Transverse colon (tissue), 4 donors: ENCODE measurements at places on chromosomes 5 and 9. TPM values are rescaled to one million over a fixed set of nuclear protein-coding genes. Genes with fewer than 3 reads are reported as not detected.

DNA sequence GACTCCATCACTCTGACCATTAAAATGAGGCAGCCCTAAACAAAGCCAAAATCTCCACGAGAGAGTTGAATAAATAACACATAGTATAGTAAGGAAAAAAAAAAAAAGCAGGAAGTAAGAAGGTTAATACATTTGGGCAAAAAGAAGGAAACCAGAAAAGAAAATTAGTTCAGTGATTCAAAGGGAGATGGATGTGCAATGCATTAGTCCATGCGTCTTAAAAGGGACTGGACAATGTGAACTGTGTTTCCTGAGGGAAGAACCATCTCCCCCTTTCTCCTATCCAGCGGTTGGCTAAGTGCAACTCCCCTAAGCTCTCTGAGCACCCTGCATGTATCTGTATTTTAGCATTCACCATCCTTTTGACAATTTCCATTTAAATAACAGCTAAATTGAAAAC is 1.4 kb downstream of the ANKRA2 start:
- no peak for DNase-seq

DNA sequence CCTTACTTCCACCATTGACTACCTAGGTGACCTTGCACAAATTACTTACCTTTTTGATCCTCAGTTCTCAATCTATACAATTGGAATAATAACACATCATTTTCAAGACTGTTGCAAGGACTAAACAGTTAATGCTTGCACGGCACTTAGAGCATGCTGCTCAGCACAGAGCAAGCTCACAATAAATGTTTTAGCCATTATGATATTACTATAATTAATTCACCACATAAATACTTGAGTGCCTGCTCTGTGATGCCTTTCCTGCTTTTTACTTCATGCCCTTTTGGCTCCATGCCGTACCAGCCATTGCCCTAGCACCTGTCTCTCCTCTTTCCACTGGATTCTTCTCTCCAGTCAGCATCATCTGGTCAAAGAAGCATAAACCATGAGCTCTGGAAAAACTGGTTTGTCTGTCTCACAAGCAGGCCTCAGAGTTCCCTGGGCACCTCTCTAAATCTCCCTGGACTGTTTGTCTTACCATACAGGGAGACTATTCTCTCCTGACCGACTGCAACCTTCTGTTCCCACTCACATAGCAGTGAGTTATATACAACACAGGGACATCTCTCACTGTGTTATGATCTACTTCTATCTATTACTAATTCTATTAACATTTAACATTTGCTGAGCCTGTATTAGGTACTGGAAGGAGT is 260.4 kb upstream of the ADRA1B start:
- no peak for DNase-seq

- DNase-seq, result no peak
Measured at GRCh38 chr9:79371301-79371700, 200.5 kb upstream of the TLE4 start.

GRCh38 chr5:133316346-133317343 is 264.8 kb downstream of the HSPA4 start:
- no peak for DNase-seq

DNA sequence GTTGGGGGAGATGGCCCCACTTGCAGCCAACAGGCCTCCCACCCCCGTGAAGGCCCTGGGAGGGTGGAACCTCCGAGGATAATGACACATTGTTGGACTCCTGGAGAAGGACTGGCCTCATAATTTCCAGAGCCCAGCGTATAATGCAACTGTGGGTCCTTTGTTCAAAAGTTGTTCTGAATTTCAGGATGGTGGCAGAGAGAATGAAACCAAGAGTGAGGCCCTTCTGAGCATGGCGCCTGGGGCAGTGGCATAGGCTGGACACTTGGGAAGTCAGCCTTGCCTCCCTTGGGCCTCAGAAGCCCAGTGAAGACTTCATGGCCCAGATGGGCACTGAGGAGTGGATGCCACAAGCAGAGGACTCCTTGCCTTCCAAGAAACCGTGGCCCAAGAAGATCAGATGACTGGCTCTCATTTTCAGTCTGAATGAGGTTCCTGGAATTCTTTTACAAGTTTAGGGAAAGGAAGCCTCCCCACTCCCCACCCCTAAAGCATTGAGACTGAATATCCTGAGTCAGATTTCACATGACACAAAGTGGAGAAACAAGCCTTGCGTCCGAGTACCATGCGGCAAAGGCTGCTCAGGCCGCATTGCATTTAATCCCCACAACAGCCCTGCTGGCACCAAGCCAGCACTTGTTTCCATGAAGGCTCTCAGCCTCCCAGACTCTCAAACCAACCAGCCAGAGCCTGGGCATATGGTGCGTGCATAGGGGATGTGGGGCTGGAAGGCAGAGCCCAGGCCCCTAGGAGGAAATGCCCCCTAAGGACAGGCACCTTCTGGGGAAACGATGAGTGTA is 96.7 kb upstream of the SMIM23 start:
- DNase-seq, result no peak

DNA sequence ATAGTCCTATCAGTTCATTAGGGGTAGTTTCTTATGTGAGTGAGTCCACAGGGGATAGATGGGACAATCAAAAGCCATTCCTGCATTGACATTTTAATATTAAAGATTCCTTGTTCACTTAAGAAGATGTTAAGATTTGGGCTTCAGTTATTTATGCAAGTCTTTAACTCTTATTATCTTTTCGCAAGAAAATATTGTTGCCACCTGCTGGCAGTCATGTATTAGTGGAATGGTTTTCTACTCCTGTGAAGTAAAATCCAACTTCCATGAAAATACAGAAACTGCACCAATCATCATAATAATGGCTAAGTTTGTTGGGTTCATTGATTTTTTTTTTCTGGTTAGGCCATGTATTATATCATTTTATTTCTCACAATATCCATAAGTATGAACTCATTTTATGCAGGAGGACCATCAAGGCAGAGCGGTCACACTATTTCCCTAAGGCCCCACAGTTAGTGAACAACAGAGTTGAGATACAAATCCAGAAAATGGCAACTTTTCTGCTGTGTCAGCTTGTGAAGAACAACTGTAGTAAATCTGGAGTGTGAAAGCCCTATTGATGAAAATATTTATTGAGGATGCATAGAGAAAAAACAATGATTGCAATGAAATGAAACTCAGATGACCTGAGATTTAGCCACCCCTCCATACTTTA is 88.5 kb upstream of the TXNDC8 start:
- no peak for DNase-seq

Gene TICAM2
- 1.1 TPM for total RNA-seq

Gene IDNK
- total RNA-seq, result not detected

Gene CDC25C
- total RNA-seq, result 0.68 TPM

Gene SLC6A7
- 19.5 TPM for total RNA-seq

Gene RNF180
- 3.0 TPM for total RNA-seq
